Small intestine (tissue), 16 donors: ENCODE measurements at places on chromosomes 3 and 15.
A peak's percentile ranks its signal among the peaks of the same experiment; 100 is the strongest.

- H3K36me3 ChIP-seq: peaks cover 8% of the 10 kb centered on the region
- no peak for DNase-seq
- H3K27me3 ChIP-seq: no peaks in the 10 kb centered on the region
- H3K27ac ChIP-seq: no peak overlapping the region
Measured at GRCh38 chr3:99856437-99857220, 39.0 kb downstream of the CMSS1 start.

- no peak for DNase-seq
- no peak overlapping the region for H3K4me3 ChIP-seq
- H3K27ac ChIP-seq: no peak overlapping the region
- H3K36me3 ChIP-seq: no peaks in the 10 kb centered on the region
- H3K27me3 ChIP-seq: no peaks in the 10 kb centered on the region
Measured at GRCh38 chr3:6250167-6250566, 610.7 kb upstream of the GRM7 start.

- no peak for DNase-seq
- H3K27ac ChIP-seq: no peak overlapping the region
- H3K27me3 ChIP-seq: no peaks in the 10 kb centered on the region
- H3K4me1 ChIP-seq: no peaks in the 10 kb centered on the region
- H3K4me3 ChIP-seq: no peak overlapping the region
Measured at GRCh38 chr3:65919826-65920225, 118.9 kb downstream of the MAGI1 start.

DNA sequence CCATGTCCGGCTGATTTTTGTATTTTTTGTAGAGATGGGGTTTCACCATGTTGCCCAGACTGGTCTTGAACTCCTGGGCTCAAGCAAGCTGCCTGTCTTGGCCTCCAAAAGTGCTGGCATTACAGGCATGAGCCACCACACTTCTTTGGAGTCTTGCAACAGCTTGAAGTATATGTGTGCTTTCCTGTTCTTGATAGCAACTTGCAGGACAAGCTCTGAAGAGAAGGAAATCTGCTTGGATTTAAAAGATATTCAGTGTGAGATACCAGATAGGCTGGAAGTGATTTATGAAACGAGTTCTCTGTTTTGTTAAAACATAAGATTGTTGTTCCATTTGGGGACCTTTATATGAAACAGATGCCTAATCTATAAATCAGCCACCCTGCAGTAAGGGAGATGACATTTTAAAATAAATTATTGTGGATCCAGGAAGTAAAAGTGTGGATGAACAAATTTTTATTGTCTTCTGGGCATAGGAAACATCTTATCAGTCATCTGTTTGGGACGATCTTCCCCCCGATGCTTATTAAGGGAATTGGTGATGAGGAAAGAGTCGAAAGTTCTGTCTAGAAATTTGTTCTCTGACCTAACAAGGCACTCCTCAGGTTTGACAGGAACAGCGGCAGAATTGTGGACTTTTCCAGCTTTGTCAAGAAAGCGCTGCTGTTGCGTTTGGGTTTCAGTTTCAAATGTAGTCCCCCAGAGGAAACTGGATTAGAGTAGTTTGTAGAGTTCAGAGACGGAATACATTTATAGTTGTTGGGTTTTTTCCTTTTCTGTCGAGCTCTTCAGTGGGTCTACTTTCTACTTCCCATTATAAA, 53.7 kb upstream of the MAGI1 start:
- H3K36me3 ChIP-seq: no peaks in the 10 kb centered on the region
- H3K27me3 ChIP-seq: no peaks in the 10 kb centered on the region
- DNase-seq: peak; percentile 12
- H3K4me3 ChIP-seq: no peak overlapping the region

DNA sequence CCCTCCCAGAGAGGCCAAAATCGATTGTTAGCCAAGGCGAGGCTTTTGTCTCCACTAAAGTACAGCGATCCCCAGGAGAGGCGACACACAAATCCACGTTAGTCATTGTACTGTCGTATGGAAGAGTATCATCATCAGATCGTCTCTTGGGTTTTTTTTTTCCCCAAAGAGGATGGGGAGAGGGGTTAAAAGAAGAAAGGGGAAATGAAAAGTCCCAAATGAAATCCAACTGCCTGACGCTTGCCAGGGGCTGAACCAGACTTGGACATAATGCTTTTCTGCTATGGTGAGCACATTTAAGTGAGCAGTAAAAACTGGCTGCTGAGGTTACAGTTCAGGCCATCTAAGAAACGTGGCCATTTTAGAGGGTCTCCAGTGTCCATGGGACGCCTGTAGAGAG, 37.9 kb upstream of the CTSH start:
- no peaks in the 10 kb centered on the region for H3K36me3 ChIP-seq
- no peak for DNase-seq
- H3K27ac ChIP-seq: no peak overlapping the region
- no peak overlapping the region for H3K4me3 ChIP-seq
- no peaks in the 10 kb centered on the region for H3K27me3 ChIP-seq
- no peaks in the 10 kb centered on the region for H3K4me1 ChIP-seq

DNA sequence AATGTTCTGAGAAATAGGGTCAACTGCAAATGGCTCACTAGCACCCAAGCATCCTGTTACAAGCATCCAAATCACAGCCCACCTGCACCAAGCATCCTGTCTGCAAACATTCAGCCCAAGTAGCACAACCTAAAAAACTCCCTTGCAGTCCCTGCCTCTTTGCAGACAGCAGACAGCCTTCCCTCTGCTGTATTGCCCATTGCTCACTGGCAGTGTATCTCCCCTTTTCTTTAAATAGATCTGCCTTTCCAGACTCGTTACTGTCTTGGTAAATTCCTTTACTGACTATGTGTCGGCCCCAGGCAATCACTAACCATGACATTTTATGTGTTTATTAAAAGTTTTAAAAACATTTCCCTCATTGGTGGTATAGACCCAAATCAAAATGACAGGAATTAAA, 155.4 kb downstream of the ADAMTSL3 start:
- H3K27ac ChIP-seq: no peak overlapping the region
- no peaks in the 10 kb centered on the region for H3K36me3 ChIP-seq
- H3K4me3 ChIP-seq: no peak overlapping the region

- no peak for DNase-seq
- H3K4me1 ChIP-seq: peaks cover 4% of the 10 kb centered on the region
- no peaks in the 10 kb centered on the region for H3K36me3 ChIP-seq
- H3K27ac ChIP-seq: no peak overlapping the region
- no peaks in the 10 kb centered on the region for H3K27me3 ChIP-seq
Measured at GRCh38 chr15:36359286-36359685, 220.1 kb upstream of the CDIN1 start.

DNA sequence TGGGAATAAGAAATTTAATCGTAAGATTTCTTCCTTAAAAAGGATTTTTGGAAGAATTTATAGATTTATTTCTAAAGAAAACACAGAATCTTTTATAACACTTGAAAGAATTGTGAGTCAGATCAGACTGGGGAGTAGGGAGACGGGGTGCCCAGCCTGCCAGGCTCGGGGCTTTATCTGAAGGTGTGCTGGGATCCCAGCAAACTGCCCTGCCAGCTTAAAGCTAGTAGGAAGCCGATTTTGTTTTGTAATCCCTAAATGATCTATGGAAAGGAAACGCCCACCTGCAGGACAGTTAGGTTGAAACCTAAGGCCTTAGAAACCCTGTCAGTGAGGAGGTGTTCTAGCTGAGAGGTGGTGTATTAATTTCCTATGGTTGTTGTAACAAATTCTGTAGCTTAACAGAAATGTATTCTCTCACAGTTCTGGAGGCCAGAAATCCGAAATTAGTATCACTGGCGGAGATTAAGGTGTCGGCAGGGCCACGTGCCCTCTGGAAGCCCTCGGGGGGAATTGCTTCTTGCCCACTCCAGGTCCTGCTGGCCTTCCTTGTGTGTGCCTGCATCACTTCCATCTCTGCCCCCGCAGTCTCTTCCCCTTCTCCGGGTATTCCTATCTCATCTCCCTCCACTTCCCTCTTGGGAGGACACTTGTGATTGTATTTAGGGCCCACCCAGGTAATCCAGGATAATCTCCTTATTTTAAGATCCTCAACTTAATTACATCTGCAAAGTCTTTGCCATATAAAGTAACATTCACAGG, 19.3 kb upstream of the RAB6B start:
- H3K27me3 ChIP-seq: peaks cover 7% of the 10 kb centered on the region
- no peak overlapping the region for H3K27ac ChIP-seq
- DNase-seq: no peak
- no peaks in the 10 kb centered on the region for H3K36me3 ChIP-seq
- H3K4me1 ChIP-seq: no peaks in the 10 kb centered on the region
- no peak overlapping the region for H3K4me3 ChIP-seq

GRCh38 chr15:87045746-87046145, 966.1 kb downstream of the AGBL1 start:
- no peaks in the 10 kb centered on the region for H3K4me1 ChIP-seq
- H3K4me3 ChIP-seq: no peak overlapping the region
- H3K36me3 ChIP-seq: no peaks in the 10 kb centered on the region
